ENCODE measurements at places on chromosomes 16 and 17. TPM values are rescaled to one million over a fixed set of nuclear protein-coding genes. Genes with fewer than 3 reads are reported as not detected.
A peak's percentile ranks its signal among the peaks of the same experiment; 100 is the strongest.

The CLEC18B gene
- total RNA-seq = not detected

The TNFSF12 gene
- 13.7 TPM for total RNA-seq

The TP53TG3B gene
- 0.72 TPM for total RNA-seq

The TSPOAP1 gene
- total RNA-seq = 11.8 TPM

The CASKIN1 gene
- total RNA-seq = 0.98 TPM

The TSNAXIP1 gene
- 0.62 TPM for total RNA-seq

The LLGL1 gene
- 17.5 TPM for total RNA-seq

The PRAC2 gene
- total RNA-seq = not detected

The RRN3 gene
- total RNA-seq = 36.1 TPM

The C17orf50 gene
- not detected for total RNA-seq

The DHRS7C gene
- total RNA-seq = not detected

The UTP4 gene
- 102 TPM for total RNA-seq

GRCh38 chr17:79937391-79938335 is 98.0 kb downstream of the TBC1D16 start:
- H3K4me3 ChIP-seq = no peak overlapping the region
- no peak for DNase-seq
- H3K4me1 ChIP-seq = peaks cover 2% of the 10 kb centered on the region

DNA sequence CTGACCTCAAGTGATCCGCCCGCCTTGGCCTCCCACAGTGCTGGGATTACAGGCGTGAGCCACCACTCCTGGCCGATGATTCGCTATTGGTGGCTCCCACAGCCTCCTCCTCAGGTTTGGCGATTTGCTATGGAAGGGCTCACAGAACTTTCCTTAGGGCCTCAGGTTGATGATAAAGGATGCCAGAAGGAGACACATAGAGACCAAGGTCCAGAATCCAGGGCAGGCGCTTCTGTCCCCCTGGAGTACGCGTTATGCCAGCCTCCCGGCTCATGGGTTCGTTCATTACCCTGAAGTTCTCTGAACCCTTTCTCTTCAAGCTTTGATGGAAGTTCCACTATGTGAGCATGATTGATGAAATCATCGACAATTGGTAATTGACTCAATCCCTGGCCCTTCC is 19.9 kb downstream of the LGALS3BP start:
- no peak for DNase-seq
- H3K36me3 ChIP-seq = no peaks in the 10 kb centered on the region
- H3K27me3 ChIP-seq = no peaks in the 10 kb centered on the region
- no peak overlapping the region for H3K27ac ChIP-seq
- H3K4me1 ChIP-seq = peaks cover under 1% of the 10 kb centered on the region

DNA sequence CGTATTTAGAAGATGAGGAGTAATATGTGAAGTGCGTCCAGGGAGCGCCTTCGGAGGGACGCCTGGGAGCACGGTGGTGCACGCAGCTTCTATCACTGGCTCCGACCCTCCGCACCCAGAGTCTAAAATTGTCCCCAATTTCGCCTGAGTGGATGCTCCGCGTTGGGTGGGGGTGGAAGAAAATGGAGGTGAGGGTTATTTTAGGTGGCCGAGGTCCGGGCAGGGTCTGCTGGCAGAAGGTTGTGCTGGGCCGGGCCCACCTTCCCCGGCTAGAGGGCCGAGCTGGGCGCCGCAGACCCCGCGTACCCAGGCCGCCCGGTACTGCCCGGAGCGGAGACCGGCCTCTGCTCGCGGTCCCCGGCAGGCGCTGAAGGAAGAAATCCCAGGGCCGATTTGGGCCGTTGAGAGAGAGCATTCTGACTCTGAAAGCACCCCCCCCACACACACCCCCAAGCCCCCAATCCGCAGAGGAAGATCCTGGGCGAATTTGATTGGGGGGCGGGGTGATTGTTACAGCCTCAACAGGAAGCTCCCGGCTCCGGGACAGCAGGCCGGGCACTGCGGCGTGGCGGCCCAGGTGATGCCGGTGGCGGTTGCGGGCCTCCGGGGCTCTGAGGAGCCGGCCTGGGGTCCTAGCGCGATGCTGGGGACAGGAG is 3.0 kb downstream of the BAHCC1 start:
- H3K36me3 ChIP-seq = no peaks in the 10 kb centered on the region
- H3K27me3 ChIP-seq = peaks cover 59% of the 10 kb centered on the region
- DNase-seq = no peak
- no peak overlapping the region for H3K27ac ChIP-seq
- H3K4me1 ChIP-seq = peaks cover 26% of the 10 kb centered on the region

DNA sequence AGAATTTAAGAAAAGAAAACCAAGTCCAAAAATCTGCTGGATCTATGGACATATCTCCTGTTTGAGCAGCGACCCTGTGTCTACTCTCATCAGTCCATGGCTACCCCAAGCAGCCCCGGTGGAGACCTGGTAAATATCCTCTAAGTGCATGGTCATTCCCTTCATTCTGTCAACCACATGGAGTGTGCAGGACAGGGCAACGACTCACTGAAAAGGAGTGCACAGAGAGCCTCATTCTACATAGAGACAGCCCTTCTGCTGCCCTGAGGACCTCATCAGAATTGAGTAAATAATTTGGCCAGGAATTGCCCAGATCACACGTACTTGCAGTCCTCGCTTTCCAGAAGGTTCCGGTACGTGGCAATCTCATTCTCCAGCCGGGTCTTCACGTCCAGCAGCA is 3.0 kb downstream of the KRT38 start:
- H3K4me1 ChIP-seq = no peaks in the 10 kb centered on the region
- no peak overlapping the region for H3K4me3 ChIP-seq
- no peak for DNase-seq
- H3K36me3 ChIP-seq = no peaks in the 10 kb centered on the region
- H3K27ac ChIP-seq = no peak overlapping the region
- H3K27me3 ChIP-seq = peaks cover 2% of the 10 kb centered on the region

GRCh38 chr17:40707745-40708144 is 4.2 kb upstream of the KRT24 start:
- H3K27ac ChIP-seq = no peak overlapping the region
- no peaks in the 10 kb centered on the region for H3K36me3 ChIP-seq
- no peak for DNase-seq

- H3K27me3 ChIP-seq = no peaks in the 10 kb centered on the region
- H3K4me1 ChIP-seq = peaks cover 8% of the 10 kb centered on the region
- no peak overlapping the region for H3K4me3 ChIP-seq
- H3K27ac ChIP-seq = no peak overlapping the region
- peaks cover 13% of the 10 kb centered on the region for H3K36me3 ChIP-seq
- DNase-seq = no peak
Observed at GRCh38 chr17:81251094-81251708, 12.1 kb downstream of the NDUFAF8 start.

GRCh38 chr17:27453471-27453870 is 2.8 kb upstream of the KSR1 start:
- peaks cover 6% of the 10 kb centered on the region for H3K27me3 ChIP-seq
- H3K4me3 ChIP-seq = no peak overlapping the region
- H3K36me3 ChIP-seq = peaks cover 9% of the 10 kb centered on the region
- no peak for DNase-seq
- H3K4me1 ChIP-seq = peaks cover 24% of the 10 kb centered on the region

DNA sequence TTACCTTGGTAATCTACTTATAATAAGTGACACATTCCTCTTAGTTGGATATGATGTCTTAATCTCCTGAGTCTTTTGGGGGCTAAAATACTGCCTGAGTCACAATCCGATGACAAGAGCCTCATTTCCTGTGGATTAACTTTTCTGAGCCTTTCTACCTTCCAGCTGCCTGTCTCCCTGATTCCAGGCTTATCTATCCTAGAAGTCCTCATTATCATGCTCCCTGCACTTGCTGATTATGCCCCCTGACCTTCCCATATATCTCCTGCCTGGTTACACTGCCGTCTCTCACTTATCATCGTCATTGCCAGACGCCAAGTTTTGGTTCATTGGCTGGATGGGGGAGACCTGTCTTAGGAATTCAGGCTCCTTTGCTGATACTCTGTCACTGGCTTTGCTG is 727.4 kb upstream of the CA10 start:
- no peak overlapping the region for H3K4me3 ChIP-seq
- no peaks in the 10 kb centered on the region for H3K27me3 ChIP-seq
- no peak overlapping the region for H3K27ac ChIP-seq
- H3K36me3 ChIP-seq = no peaks in the 10 kb centered on the region
- DNase-seq = no peak

- H3K4me1 ChIP-seq = peaks cover 21% of the 10 kb centered on the region
- no peak overlapping the region for H3K27ac ChIP-seq
- H3K4me3 ChIP-seq = no peak overlapping the region
- H3K27me3 ChIP-seq = no peaks in the 10 kb centered on the region
Observed at GRCh38 chr17:78042542-78042941, 84.0 kb downstream of the TNRC6C start.

- H3K27ac ChIP-seq = peak overlapping the region; percentile 24
- H3K4me3 ChIP-seq = no peak overlapping the region
- peaks cover 34% of the 10 kb centered on the region for H3K4me1 ChIP-seq
Observed at GRCh38 chr17:29677221-29677791, 54.6 kb upstream of the CORO6 start.

GRCh38 chr17:71679832-71680231 is 441.0 kb upstream of the SOX9 start:
- no peak overlapping the region for H3K4me3 ChIP-seq
- DNase-seq = no peak
- H3K27me3 ChIP-seq = no peaks in the 10 kb centered on the region
- H3K27ac ChIP-seq = no peak overlapping the region
- no peaks in the 10 kb centered on the region for H3K36me3 ChIP-seq

GRCh38 chr16:2331199-2331930 is 9.2 kb downstream of the ABCA3 start:
- peaks cover 2% of the 10 kb centered on the region for H3K27me3 ChIP-seq
- H3K36me3 ChIP-seq = no peaks in the 10 kb centered on the region
- no peak overlapping the region for H3K4me3 ChIP-seq
- H3K4me1 ChIP-seq = no peaks in the 10 kb centered on the region
- no peak overlapping the region for H3K27ac ChIP-seq

- peaks cover 15% of the 10 kb centered on the region for H3K4me1 ChIP-seq
- no peak overlapping the region for H3K4me3 ChIP-seq
- no peak overlapping the region for H3K27ac ChIP-seq
- no peaks in the 10 kb centered on the region for H3K36me3 ChIP-seq
Observed at GRCh38 chr17:57363998-57364643, 107.8 kb downstream of the MSI2 start.

GRCh38 chr16:56921571-56921970 is 10.4 kb upstream of the HERPUD1 start:
- H3K36me3 ChIP-seq = no peaks in the 10 kb centered on the region
- DNase-seq = no peak
- no peaks in the 10 kb centered on the region for H3K27me3 ChIP-seq

DNA sequence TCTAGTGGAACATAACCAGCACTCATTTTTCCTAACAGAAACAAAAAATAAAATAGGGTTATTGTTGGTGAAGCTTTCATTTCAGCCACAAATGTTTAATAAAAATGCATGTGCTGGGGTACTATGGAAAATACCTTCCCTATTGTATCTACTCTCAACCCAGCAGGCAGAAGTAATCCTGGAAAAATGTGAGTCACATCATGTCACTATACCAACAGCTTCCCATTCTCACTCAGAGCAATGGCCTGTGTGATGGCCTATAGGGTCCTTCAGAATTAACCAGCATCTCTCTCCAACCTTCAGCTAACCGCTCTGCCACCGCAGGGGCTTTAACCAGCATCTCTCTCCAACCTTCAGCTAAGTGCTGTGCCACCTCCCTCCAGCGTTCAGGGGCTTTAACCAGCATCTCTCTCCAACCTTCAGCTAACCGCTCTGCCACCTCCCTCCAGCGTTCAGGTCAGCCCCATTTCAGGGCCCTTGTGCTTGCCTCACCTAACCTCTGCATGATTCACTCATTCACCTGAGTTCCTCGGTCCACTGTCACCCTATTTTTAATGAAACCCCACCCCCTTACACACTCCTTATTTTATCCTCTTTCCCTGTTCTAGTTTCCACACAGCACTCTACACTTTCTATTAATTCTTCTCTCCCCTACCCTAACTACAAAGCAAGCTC is 34.0 kb downstream of the UBE2G1 start:
- H3K4me3 ChIP-seq = no peak overlapping the region
- H3K27ac ChIP-seq = peak overlapping the region; percentile 22
- H3K4me1 ChIP-seq = peaks cover 68% of the 10 kb centered on the region
- peaks cover 8% of the 10 kb centered on the region for H3K36me3 ChIP-seq
- H3K27me3 ChIP-seq = no peaks in the 10 kb centered on the region

DNA sequence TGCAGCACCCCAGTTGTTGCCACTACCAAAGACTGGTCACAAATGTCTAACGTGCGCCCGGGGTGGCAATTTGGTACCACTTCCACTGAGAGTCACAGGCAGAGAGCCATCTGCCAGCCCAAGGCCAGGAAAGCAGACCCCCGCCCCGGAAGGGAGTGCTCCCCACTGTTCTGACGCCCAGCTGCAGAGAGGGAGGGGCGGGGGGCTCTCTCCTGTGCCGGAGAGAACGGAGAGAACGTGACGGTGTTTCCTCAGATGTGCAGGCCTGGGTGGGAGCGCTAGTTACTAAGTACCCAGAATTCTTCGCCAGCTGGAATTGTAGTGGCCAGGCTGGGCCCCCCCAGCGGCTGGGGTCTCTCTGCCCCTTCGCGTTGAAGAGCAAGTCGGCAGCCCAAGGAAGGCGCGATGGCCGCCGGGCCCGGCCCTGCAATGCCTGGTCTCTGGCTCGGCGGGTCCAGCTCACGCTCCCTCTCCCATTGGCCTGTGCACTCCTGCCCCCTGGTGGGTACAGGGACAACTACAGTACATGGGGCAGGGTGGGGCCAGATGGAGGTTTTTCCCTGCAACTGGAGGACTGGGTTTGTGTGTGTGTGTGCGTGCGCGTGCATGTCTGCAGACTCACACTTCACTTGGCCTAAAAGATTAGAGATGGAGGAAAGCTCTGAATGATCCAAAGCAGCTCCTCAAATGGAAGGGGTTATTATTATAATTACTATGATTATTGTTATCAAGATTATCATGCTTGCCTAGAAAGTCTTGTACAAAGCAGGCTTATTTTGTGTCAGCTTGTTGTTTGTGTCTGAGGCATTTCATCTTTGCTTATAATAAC is 107.1 kb downstream of the AMFR start:
- peak; percentile 89 for DNase-seq
- peaks cover 4% of the 10 kb centered on the region for H3K27me3 ChIP-seq
- H3K4me3 ChIP-seq = no peak overlapping the region
- H3K36me3 ChIP-seq = no peaks in the 10 kb centered on the region
- peaks cover 4% of the 10 kb centered on the region for H3K4me1 ChIP-seq

GRCh38 chr17:34125010-34125409 is 130.1 kb upstream of the CCL2 start:
- H3K27ac ChIP-seq = no peak overlapping the region
- DNase-seq = no peak
- no peak overlapping the region for H3K4me3 ChIP-seq
- H3K27me3 ChIP-seq = peaks cover 12% of the 10 kb centered on the region

DNA sequence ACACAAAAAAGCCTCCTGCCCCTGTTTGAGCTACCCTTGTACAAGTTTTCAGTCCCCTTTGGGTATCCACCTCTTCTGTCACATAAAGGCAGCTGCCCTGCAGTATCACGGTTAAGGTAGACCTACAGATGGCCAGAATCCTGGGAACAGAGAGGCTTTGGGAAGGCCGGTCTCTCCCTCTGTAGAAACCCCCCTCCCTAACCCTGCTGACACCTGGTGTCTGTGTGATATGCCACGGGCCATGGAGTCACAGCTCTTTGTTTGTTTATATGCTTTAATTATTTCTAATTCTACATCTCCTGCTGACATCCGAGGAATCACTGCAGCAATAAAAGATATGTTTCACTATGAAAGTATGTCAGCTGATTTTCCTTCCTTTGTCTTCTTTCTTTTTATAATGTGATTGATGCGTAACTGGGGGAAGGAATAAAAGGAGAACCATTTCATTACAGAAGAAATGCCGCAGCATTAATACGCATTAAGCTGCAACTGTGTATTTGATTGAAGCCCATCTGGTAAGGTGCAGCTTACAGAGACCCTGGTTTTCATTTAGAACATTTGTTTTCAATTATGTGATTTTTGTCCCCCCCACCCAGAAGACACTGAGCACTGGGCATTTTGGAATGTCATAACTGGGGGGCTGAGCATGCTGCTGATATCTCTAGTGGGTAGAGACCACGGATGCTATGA is 142.1 kb downstream of the SLC39A11 start:
- H3K36me3 ChIP-seq = peaks cover 9% of the 10 kb centered on the region
- no peak overlapping the region for H3K4me3 ChIP-seq
- H3K27me3 ChIP-seq = no peaks in the 10 kb centered on the region
- no peak overlapping the region for H3K27ac ChIP-seq
- no peak for DNase-seq
- H3K4me1 ChIP-seq = no peaks in the 10 kb centered on the region
